ENCODE measurements at places on chromosomes 13 and 19.

DNA sequence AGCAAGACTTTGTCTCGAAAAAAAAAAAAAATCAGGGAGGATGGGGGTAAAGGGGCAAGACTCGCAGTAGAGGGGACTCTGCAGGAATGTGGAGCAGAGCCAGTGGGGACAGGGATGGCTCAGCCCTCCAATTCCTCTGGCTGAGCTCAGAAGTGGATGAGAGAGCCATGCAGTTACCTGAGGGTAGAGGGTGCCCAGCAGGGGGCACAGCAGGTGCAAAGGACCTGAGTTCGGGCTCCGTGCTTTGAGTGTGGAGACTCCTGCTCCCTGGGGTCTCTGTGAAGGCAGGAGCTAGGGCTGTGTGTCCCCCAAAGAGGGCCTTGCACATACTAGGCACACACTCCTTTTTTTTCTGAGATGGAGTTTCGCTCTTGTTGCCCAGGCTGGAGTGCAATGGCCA lies 7.7 kb downstream of the DOCK6 start:
- DNase-seq = no peak

GRCh38 chr19:13461536-13461935 lies 44.7 kb downstream of the CACNA1A start:
- no peak for DNase-seq

DNA sequence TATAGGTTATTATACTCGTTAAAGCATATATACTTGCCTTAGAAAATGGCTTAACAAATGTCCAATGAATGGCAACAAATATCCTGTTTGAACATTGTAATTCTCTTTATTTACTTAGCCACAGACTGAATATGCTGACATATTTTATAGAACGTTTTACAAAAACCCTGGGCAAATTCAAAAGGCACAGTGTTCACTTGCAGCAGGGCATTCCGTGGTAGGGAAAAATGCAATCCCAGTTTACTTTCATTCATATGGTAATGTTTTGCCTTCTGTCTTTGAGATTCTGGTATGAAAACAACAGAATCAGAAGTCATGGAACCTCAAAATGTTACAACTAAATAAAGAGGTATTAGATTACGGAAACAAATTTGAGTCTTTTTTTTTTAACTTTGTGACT lies 56.2 kb upstream of the MYCBP2 start:
- DNase-seq = no peak

- DNase-seq = no peak
Measured at GRCh38 chr19:41860419-41861115, 512 bp downstream of the RPS19 start.

DNA sequence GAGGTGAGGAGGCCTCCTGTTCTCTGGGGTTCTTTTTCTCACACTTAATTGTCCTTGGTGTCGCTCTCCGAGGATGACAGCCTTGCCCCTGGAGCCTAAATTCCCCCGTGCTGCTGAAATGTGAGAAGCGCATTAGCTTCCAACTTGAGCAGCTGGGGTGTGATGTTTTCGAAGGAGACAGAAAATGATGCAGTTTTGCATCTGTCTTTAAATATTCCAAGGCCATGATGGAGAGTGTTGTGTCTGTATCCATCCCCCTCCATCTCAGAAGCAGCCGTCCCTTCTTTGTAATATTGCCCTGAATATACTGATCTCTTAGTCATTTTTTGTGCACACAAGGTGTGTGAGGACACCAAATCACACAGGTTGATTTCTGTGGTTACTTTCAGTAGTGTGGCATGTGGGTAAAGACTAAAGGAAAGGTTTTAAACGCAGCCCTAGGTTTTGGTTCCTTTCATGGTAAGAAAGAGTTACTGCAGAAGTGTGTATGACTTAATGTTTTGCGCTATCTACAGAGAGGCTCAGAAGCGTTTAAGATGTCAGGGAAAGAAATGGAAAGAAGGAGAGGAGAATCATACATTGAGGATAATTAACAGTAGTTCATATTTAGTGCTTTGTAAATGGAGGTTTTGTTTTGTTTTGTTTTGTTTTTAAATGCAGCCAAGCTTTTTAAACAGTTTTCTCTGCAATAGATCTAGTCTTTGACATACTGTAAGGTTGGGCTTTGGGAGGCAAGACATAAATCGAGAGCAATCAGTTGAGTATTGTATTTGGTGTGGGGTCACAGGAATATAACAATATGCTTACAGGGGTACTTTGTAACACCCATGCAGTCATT lies 1.6 kb downstream of the NBEA start:
- DNase-seq = no peak

Data from stimulated activated CD8-positive, alpha-beta memory T cell treated with anti-CD3 and anti-CD28 coated beads, Interleukin-7, amount 100 ng/mL, for 4 hours (primary cell).